ENCODE measurements at places on chromosomes 1 and 21. TPM values are rescaled to one million over a fixed set of nuclear protein-coding genes. Genes with fewer than 3 reads are reported as not detected.

GRCh38 chr1:235876402-235876841 is 9.7 kb upstream of the LYST start:
- no peak for DNase-seq

DNA sequence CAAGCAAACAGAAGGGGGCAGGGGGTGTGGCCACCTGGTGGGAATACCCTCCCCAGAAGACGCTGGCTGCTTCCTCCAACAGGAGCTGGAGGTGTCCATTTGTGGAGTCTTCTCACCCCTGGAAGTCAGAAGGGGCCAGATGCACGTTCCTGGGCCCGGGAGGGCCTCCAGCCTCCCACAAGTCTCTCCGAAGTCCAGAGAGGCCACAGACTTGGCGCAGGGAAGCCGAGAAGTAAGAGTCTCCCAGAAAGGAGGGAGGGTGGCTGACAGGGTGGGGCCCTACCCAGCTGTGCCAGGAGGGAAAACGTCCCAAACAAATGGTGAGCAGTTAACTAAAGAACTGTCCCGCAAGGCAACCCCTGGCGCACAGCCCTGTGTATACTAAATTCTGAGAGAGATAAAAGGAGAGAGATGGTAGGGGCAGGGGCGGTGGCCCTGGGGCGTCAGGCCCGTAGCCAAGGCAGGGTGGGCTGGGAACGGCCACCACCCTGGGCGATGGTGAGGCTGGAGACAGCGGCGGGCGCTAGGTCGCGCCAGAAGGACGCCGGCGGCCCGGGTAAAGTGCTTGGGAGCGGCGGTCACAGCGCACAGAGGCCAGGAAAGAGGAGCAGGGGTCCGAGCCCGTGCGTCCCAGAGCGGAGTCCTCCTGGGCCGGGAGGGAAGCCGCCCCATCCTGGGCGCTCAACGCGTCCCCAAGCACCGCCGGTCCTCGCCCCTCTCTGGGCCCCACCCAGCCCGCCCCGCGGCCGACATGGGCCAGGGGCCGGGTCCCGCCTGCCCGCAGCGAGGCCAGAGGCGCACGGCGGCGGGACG is 1.2 kb downstream of the CHD5 start:
- DNase-seq, result no peak

DNA sequence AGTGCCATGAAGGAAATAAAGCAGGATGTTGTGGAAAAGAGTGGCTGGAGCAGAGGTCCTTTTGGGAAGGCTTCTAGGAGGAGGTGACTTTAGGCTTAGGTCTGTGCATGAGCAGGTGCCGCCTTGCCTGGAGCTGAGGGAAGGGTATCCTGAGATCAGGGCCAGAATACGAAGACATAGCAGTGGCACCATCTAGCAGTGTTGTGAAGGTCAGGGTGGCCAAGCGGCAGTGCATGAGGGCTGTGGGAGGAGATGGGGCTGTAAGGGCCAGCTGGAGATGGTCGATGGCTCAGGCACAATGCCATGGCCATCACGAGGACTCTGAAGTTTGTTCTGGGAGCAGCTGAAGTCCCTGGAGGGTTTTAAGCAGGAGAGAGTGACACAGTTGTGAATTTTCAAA is 219.5 kb downstream of the PTPRU start:
- DNase-seq, result no peak

GRCh38 chr1:155537193-155537592 is 25.4 kb downstream of the ASH1L start:
- no peak for DNase-seq

- no peak for DNase-seq
Observed at GRCh38 chr1:151135433-151136385, 10.7 kb downstream of the SEMA6C start.

- no peak for DNase-seq
Observed at GRCh38 chr1:18735224-18735997, 104.8 kb downstream of the PAX7 start.

DNA sequence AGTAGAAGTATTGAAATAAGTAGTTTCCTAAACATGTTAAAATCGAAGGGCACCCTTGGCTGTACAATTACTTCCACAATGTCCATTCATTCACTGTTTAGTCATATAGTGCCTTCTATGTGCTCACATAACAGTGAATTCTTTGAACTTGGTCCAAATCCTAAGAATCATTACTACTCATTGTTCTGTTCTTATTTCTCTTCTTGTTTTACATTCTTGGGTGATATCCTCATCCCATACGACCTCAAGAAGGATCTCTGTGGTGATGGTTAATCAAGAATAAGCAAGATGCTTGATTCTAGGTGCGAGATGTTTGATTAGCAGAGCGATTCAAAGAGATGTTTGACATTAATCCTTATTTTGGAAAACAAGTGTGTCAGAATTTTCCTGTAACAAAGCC is 667.4 kb upstream of the ZP4 start:
- no peak for DNase-seq

DNA sequence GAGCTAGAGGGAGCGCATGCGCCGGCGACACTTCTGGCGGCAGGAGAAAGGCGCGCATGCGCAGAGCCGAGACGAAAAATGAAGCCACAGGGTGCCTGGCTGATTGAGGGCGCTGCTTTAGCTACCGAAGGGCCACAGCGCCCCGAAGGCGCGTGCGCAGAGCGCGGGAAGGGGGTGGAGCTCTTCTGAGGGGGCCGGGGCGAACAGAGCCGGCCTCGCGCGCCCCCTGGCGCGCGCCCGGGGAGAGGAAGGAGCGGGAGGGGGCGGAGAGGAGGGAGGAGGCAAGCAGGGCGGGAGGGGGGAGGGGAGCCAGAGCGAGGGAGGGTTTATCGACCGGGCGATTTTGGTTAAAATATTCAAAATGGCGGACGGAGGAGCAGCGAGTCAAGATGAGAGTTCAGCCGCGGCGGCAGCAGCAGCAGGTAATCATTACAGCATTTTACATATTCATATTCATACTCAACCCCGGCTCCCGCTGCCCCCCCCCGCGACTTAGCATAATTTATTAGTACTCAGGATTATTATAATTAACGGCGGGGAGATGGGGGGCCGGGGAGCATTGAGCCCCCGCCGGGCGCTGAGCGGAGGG is at the start of gene POU2F1:
POU2F1 (plus strand) TSS at position 350 of the 589 bp plus-strand sequence; CDS start at position 362, 12 bp downstream.
- DNase-seq, result peak; percentile 98

DNA sequence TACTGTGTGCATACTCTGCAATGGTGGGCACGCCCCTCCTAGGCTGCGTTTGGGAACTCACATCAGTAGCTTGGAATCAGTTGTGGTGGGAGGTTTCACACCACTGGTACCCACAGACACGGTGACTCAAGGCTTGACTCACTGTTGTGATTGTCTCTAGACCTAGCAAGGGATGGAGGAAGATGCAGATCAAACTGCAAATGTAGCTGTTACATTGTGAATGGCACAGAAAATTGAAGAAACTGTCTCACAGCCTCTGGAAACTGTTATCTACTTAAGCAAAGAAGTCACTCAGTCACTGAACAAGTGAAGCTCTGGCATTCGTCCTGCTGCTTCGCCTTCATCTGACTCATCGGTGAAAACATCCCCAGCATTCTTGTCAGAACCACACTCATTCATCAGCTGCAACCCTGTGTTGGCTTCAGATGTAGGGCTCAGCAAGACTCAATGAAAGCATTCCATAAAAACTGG is 59.5 kb downstream of the POFUT2 start:
- DNase-seq, result no peak

DNA sequence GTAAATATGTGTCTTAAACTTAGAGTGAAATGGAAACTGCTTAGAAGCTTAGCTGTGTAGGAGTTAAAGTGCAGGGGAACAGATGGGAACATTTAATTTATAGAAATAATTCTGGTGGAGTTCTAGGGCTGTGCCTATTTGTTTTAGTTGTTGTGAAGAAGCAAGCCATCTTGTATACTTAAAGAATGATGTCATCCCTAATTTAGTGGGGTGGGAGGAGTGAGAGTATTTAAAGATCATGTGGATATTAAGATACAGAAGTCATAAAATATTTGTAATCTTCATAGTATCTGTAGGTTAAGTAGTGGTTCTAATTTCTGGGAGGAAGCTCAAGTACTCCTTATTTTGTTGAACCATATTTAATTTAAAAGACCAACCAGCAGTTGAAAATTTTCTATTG is 41.5 kb downstream of the BACH1 start:
- DNase-seq, result no peak

DNA sequence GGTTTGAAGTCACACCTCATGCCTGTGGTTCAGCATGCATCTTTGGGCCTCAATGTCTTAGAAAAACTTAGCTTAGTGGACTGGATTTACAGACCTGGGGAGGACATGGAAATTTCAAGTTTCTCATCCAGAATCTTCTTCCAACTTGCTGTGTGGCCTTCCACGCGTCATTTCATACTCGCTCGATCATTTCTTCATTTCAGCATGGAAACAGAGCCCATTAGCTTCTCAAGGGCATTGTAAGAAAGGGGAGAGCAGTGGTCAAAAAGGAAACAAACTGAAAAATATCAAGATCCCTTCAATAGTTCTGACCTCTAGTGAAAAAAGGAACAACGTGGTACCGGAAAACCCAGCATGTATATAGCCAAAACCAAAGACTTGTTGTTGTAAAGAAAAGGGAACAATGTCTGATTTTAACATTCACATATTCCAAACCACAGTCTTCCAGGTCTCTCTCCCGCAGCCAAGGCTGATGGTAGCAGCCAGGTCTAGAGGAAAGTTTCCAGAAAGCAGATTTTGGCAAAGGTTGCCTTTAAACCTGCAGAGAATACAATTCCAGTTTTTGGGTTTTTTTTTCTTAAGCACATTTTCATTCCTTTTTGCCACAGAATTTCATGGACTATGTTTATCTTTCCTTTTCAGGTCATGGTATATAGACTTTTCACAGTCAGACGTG is 97.0 kb upstream of the CDC42BPA start:
- DNase-seq, result no peak

- DNase-seq, result no peak
Observed at GRCh38 chr1:160143695-160144094, 7.7 kb upstream of the ATP1A4 start.

DNA sequence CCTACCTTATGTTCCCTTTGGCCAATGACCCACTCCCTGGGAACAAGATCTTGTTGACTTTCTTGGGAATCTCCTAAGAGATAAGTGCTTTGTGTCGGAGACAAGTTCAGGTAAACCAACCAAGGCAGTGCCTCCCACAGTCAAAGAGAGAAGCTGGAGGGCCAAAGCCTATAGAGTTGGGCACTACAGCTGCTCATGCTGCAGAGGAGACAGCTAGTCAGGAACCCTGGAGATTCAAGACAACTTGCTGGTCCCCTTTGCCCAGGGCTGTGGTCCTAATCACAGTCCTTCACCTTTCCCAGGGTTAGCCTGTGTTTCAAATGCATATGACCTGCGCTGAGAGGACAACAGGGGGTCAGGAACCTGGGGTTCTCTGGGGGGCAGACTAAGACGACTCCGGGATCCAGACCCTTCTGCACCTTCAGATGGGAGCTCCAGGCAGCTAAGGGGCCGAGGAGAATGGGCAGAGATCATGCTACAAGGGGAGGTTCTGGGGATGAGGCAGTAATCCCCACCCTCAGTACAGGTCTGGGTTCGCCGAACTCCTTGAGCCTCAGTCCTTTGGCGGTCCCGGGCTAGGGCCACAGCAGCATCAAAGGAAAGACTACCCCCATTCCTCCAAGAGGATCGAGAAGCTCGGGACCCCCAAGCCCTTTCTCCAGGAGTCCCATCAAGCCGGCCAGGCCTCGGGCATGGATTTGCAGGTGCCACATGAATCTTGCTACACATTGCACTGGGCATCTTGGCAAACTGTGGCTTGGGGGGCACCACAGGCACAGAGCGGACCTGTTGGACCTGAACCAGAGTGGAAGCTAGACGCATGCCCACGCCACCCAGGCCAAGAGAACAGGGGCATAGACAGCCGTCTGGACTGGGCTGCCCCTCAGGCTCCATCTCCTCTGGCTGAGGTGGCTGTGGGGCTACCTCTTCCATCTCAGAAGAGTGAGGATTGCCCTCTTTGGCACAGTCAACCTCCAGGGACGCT is 2.0 kb upstream of the USF1 start:
- no peak for DNase-seq

The AMPD1 gene
- not detected for total RNA-seq

Data from heart left ventricle (tissue), 16 donors.